ENCODE measurements at places on chromosomes 13 and 19.

GRCh38 chr19:10555610-10555973, 10.2 kb downstream of the KRI1 start:
- DNase-seq = no peak

DNA sequence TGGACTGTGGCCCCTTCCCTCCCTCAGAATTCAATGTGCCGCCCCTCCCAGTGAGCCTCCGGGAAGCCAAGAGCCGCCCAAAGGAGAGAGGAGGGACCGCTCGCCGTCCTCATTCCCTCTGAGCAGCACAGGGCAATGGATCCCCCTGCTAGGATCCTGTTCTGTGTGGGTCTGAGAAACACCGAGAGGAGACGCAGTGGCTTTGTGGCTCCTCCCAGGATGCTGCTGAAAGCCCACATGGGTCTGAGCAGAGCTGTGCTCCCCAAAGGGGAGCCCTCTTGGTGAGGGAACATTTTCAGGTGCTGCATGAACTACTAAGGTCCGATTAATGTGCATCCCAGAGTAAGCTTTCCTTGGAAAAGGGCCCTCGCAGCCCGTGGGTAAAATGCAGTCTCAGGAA, 30.4 kb downstream of the DHRS12 start:
- DNase-seq = no peak

- no peak for DNase-seq
Observed at GRCh38 chr19:1859331-1859781, 4.0 kb downstream of the KLF16 start.

- DNase-seq = no peak
Observed at GRCh38 chr19:31532034-31532433, 182.8 kb upstream of the TSHZ3 start.

GRCh38 chr13:36885901-36886300, 34.1 kb downstream of the SMAD9 start:
- no peak for DNase-seq

DNA sequence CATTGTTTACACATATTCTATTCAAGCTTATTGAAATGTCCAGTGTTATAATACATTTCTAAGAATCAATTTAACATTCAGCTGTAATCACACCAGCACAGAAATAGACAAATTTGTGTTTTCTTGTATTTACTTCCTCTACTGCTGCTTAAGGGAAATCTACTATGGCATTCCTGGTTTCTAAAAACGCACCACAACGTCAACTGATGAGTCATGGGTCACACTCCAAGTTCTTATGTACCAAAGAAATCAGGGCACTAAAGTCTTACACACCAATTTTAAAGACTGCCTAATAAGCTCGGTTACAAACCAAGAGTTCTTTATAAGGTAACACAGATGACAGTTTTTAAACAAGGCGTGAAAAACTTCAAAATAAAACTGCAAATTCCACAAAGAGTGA, 13.2 kb downstream of the LNX2 start:
- no peak for DNase-seq

DNA sequence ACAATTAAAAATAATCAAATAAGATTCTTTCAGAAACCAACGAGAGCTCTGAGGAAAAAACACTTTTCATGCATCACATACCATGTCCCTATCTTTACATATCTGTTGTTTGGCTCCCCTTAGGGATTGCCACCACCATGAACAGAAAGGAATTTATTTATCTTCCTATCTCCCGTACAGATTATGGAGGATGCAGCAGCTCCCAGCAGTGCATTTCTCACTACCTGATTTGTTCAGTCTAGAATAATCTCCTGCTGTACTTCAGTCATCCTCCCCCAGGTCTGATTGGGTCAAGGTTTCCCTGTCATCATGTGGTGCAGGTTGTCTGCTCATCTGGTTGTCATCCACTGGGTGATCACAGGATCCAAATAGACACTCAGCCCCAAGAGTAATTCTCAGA, 451.3 kb downstream of the OXGR1 start:
- DNase-seq = no peak

- peak; percentile 99 for DNase-seq
Observed at GRCh38 chr19:35740423-35741202, 1.6 kb downstream of the IGFLR1 start.

GRCh38 chr13:31923134-31923763, 108.3 kb upstream of the FRY start:
- no peak for DNase-seq

DNA sequence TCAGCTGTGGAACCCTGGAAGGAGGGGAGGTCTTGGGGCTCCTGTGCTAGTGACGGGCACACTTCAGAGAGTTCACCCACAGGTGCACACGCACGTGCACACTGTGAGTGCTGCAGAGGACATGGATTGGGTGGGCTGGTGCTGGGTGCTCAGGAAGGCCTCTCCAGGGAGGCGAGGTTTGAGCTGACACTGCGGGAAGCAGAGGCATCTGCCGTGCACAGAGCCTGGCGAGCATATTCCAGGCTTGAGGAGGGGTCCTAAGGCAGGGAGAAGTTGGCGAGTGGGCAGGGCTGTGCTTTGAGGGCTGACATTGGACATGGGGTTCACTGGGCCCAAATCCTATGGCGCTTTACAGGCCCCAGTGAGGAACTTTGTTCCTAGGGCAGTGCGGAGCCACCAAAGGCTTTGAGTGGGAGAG, 25.6 kb downstream of the CCDC8 start:
- DNase-seq = no peak

- DNase-seq = no peak
Observed at GRCh38 chr19:11375143-11375948, 880 bp downstream of the SWSAP1 start.

- DNase-seq = no peak
Observed at GRCh38 chr13:96071504-96071903, 18.3 kb upstream of the UGGT2 start.

DNA sequence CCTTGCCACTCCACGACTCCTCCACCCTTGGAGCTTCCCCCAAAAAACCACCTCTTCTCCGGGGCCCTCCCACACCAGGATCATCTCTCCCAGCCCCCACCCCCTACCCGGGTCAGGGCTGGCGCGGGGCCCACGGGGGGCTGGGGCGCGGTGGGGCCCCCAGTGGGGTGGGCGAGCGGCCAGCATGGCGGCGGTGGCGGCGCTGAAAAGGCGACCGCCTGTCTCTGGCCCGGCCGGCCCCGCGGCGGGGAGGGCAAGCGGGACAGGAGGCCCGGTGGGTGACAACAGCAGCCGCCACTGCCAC, 850 bp downstream of the DYRK1B start:
- no peak for DNase-seq

GRCh38 chr13:41821238-41821594, 139.7 kb downstream of the VWA8 start:
- DNase-seq = no peak

GRCh38 chr19:48968813-48969218, 3.7 kb downstream of the FTL start:
- no peak for DNase-seq

DNA sequence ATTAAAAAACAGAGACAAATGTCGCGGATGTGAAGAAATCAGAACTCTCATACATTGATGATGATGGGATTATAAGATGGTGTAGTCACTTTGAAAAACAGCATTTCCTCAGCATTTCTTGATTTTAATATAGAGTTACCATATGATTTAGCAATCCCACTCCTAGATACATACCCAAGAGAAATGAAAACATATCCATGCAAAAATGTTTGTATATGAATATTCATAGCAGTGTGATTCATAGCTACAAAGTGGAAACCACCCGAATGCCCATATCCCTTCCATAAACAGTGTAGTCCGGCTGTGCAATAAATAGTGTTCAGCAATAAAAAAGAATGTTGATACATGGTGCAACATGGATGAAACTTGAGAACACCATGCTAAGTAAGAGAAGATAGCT, 44.6 kb downstream of the DPY19L3 start:
- DNase-seq = no peak

GRCh38 chr13:90276216-90276615, 1071.3 kb upstream of the MIR17HG start:
- no peak for DNase-seq

GRCh38 chr13:22095794-22096193, 424.9 kb downstream of the FGF9 start:
- no peak for DNase-seq

DNA sequence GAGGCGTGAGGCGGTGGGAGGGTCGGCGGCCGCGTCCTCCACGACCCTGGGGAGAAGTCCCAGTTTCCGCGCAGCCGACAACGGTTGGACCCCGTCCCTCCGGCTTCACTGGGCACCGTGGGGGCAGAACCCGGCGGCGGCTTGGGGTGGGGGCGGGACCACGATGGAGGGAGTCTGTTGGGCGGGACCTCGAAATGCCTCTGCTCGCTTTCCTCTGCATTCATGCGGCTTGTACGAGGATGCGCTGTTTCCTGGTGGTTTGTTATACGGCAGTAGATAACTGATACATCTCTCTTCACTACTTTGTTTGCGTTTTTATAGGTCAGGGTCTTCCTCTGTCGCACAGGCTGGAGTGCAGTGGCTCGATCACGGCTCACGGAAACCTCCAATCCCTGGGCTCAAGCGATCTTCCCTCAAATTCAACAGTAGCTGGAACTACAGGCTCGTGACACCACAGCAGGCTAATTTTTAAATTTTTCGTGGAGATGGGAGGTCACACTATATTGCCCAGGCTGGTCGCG, 24.6 kb upstream of the ZNF846 start:
- DNase-seq = peak; percentile 91

DNA sequence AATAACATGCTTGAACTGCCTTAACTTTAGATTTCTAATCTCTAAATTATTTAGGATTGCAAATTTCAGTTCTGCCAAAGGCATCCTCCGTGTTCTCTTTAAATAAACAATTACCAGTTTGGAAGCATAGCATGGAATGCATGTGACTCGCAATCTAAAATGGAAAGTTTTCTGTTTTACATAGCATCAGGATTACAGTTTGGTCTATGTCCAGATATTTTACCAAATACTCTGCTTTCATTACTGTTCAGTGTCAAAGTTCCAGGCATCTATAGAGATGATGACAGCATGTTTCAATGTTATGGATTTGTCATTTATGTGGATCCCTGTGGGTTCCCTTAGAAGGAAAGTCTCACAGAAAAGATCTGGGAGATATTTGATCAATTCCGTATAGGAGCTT, 16.8 kb downstream of the FLT1 start:
- DNase-seq = no peak

DNA sequence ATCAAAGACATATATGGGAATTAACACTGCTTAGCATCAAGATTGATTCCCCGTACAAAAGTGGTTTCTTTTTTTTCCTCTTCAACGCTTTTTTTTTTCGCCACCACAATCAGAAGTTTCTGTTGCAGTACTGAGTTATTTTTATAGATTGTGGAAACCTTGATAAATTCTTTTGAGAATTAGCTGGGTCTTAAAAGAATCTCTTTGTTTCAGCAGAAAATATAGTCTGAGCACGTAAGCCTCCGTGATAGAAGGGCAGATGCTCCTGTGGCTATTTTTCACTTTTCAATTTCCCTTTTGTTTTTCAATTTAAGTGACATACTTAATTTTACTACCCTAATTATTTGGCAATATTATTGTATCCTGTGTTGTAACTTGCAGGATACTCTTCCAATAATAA, 531.8 kb downstream of the DCT start:
- no peak for DNase-seq

DNA sequence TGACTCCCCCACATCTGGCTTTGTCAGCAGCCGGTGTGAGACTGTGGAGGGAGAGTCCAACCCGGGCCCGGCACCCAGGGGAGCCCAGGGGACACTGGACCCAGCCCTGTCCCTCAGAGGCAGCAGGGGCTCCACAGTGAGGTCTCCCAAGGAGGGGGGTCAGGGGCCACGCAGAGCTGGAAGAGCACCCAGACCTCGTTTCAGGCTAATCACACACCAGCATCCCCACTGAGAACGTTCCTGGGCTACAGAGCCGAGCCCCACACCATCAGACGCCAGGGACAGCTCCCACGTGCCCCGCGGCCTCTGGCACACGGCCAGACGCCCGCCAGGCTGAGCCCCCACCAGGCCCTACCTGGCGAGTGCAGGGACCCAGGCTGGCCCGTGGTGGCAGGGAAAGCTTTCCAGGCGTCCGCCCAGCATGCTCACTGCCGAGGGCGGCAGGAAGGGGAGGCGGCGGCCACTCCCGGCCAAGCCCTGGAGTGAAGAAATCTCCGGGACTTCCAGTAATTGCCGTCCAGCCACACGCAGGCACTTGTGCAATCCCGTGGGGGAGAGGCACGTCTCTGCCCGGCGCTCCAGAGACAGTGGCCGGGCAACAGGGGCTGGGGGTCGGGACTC, 19.2 kb downstream of the SBNO2 start:
- DNase-seq = peak; percentile 96

GRCh38 chr13:21060338-21061028, 903 bp downstream of the LATS2 start:
- DNase-seq = no peak

- DNase-seq = peak; percentile 41
Observed at GRCh38 chr13:112634102-112634501, 46.1 kb upstream of the TUBGCP3 start.

- DNase-seq = no peak
Observed at GRCh38 chr13:34502011-34502410, 440.1 kb upstream of the NBEA start.

- DNase-seq = no peak
Observed at GRCh38 chr19:39736088-39736487, 1.7 kb downstream of the CLC start.

DNA sequence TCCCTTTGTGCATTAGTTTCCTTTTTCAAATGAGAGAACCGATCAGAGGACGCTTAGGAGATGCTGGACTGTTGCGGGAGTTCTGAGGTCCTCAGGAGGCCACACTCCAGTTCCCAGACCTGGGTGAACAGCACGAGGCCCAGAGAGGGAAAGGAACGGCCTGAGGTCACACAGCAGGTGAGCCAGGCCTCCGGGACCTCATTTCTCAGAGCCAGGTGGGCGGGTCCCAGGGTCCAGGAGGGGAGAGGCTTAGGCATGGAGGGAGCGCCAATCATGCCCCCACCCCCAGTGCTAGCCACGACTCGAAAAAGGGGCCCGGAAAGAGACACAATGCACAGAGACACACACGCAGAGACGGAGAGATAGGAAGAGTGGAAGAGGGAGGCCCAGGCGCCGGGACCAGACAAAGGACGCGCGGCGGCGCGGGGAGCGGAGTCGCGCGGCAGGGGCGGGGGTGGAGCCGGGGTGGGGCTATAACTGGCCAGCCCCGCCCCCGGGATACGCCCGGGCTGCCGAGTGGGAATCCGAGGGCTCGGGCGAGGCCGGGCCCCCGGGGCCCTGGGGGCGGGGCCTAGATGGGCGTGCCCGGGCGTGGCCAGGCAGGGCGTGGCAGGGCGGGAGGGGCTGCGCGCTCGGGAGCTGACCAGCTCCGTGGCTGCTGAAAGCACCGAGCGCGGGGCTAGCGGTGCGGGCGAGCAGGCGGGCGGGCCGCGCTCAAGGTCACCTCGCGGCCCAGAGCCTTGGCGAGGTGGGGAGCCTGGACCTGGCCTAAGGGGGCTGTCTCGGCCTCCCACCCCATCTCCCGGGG, 1.6 kb downstream of the ELAVL3 start:
- DNase-seq = no peak

- DNase-seq = no peak
Observed at GRCh38 chr19:35718345-35719041, 690 bp downstream of the KMT2B start.

DNA sequence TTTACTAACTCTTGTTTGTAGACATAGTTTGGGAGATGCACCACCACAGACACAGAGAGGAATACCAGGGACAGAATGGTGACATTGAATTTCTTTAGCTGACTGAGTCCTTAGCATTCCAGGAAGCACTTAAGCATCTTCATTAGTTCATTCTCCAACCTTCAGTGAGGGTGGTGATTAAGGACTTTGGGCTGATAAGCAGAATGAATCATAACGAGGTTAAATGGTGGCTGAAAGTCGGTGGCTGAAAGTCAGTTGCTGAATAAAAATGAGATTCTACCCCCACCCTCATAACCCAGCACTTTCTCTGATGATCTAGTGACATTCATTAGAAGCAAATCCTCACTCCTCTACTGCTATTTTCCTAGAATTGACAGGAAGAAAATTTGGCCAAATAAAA, 10.6 kb downstream of the PCDH8 start:
- DNase-seq = no peak

Measured in mesenteric fat pad (tissue), 1 donor.